ENCODE measurements at places on chromosomes 5 and 9.

GRCh38 chr9:134231767-134232166 lies 67.4 kb upstream of the RNU6ATAC start:
- DNase-seq = no peak

DNA sequence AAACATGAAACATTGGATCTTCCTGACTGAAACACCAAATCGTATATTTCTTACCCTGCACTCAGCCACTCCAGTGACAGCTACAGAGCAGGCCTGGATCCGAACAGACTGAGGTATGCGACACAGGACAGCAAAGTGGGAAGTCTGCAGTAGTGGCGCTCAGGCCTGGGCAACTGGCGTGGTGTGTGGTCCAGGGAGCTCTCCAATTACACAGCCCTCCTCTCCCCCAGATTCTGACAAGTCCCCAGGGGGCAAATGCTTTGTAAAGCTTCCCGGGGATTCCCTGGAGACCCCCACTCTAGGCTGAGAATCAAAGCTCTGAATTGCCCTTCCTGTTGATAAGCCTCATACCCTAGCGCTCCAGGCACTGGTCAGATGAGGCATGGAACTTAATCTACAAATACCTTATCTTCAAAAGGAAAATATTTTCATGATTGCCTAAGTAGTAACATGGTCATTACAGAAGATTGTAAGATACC lies 104.8 kb upstream of the ERCC6L2 start:
- no peak for DNase-seq

- DNase-seq = no peak
Observed at GRCh38 chr5:176773408-176774035, 36.8 kb upstream of the UNC5A start.

DNA sequence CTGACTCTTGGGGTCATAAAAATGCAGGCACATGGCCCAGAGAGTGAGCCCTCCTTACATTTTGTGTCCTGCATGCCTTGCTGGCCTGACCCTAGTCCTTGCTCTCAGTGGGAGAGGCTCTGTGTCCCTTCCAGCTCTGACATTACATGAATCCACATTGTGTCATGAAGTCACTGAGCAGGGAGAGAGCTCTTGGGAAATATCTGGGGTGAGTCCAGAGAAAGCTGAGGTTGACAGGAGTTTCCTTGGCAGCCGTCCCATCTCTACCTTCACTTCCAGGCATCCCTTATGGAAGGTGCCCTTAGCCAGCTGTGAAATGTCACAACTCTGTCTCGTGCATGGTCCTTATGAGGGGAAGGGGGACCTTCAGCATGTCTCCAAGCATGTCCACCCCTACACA lies 41.0 kb downstream of the FAT2 start:
- DNase-seq = no peak

GRCh38 chr5:173265433-173265832 lies 30.4 kb upstream of the NKX2-5 start:
- DNase-seq = peak; percentile 25

DNA sequence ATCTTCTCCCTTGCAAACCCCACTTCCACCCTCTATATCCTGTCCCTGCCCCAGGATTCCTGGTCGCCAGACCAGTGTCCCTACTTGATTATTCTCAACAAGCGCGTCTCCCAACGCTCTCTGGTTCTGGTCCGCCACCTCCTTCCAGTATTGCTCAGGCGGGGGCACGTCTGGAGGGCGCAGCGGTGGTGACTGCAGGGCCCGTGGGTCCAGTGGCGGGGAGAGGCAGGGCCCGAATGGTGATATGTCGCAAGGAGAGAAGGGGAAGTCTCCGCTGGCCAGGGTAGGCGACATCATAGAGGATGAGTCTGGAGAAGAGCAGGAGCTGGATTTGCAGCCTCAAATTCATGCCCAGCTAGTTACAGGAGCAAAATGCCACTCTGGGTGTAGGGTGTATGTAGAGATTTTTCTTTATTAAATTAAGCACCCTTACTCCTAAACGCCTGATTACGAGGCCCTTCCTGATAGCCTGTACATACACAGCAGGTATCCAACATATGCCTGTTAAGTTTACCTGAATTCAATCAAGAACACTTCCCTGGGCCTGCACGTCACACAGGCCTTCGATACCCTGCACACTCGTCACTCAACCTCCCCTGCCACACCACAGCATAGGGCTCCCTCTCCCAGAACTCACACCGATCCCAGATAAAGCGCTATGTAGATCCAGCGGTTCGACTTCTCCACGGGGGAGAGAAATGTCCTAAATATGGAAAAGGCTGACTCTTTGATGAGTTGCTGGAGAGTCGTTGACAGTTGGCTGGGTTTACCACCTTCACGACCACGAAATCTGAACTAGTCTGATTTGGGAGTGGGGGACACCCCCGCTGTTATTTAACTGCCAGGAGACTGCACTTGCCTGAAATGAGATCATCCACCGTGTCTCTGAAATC lies 4.8 kb downstream of the MCIDAS start:
- no peak for DNase-seq

DNA sequence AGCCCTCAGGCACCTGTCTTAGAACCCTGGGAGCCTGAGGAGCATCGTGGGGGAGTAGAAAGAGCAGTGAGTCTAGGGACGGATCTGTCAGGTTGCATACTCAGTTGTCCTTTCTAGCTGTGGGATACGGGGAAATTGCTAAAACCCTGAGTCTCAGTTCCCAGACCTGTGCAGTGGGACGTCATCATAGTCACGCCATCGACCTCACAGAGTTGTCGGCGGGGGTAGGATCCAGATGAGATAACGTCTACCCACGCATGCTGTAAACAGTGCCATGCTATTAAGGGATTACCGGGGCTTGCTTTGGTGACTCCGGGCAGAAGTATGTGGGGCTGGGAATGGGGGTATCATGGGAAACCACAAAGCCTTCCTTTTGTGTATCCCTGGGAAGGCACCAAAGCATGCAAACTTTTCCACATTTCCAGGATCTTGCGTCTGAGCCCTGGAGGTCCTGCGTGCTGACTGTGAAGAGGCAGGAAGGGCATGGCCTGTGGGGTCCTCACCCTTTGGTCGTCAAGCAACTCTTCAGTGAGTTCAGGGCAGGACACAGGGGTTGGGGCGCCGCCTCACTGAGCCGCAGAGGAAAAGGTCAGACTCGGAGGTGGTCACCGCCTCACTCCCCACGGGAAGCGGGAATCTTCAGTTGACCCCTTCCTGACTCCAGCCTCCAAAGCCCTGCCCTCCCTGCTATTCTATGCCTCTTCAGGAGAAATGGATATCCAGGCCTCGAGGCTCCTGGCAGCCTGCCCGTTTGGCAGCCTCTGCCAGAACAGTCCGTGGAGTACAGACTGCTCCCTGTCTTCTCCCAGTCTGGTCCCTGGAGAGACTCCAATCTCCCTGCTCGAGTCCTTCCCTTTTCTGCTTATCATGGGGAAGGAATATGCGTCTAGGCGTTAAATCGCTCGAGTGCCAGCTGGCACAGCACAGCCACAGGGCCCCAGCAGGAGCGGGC lies 186.8 kb upstream of the KLF9 start:
- DNase-seq = peak; percentile 100

- DNase-seq = no peak
Observed at GRCh38 chr9:128362774-128363173, 8.4 kb upstream of the URM1 start.

DNA sequence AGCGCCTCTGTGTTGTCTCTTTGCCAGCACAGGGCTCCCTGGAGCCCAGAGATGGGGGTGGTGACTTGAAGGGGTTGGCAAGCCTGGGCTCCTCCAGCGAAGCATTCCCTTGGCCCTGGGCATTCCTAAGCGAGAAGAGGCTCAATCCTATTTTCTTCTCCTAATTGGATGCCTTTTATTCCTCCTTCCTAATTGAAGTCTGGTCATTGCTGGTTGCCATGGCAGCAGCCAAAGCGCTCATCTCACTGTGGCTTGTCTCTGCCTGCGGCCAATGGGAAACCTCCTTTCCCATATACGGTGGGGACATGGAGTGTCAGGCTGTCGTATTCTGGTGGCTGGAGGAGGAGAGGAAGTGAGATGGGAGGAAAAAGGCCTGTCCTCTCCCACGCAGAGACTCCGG lies 52.3 kb upstream of the RARS1 start:
- DNase-seq = peak; percentile 26

DNA sequence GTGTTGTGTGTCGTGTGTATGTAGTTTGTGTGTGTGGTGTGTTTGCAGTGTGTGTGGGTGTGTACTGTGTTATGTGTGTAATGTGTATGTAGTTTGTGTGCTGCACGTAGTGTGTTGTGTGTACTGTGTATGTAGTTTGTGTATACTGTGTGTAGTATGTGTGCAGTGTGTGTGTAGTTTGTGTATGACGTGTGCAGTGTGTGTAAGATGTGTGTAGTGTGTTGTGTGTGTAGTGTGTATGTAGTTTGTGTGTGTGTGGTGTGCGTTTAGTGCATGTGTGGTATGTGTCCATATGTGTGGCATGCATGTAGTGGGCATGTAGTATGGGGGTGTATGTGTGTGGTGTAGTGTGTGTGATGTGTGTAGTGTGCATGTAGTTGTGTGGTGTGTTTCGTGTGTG lies 39.6 kb downstream of the SYK start:
- DNase-seq = no peak

GRCh38 chr9:123775289-123776284 lies 154.3 kb downstream of the DENND1A start:
- DNase-seq = no peak

GRCh38 chr9:38386319-38386895 lies 6.1 kb upstream of the ALDH1B1 start:
- DNase-seq = no peak

GRCh38 chr5:177005619-177006264 lies 837 bp downstream of the UIMC1 start:
- peak; percentile 70 for DNase-seq

GRCh38 chr9:83473488-83473971 lies 64.7 kb downstream of the FRMD3 start:
- peak; percentile 38 for DNase-seq

DNA sequence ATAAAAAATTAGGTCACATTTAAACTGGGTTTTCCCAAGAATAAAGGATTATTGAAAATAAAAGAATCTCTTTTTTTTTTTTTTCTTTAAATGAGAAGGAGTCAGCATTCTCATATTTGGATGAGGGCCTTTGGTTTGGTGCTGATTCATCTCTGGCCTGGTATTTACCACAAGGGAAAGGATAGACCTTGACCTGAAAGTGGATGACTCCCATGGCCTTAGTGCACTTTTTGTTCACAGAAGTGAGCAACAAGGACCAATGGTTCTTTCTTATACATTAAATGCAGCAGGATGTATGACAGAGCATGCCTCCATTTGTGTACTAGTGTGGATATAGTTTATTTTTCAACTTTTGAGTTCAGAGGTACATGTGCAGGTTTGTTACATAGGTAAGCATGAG lies 6.9 kb downstream of the YTHDC2 start:
- peak; percentile 49 for DNase-seq

- no peak for DNase-seq
Observed at GRCh38 chr5:131677115-131677514, 42.1 kb upstream of the RAPGEF6 start.

DNA sequence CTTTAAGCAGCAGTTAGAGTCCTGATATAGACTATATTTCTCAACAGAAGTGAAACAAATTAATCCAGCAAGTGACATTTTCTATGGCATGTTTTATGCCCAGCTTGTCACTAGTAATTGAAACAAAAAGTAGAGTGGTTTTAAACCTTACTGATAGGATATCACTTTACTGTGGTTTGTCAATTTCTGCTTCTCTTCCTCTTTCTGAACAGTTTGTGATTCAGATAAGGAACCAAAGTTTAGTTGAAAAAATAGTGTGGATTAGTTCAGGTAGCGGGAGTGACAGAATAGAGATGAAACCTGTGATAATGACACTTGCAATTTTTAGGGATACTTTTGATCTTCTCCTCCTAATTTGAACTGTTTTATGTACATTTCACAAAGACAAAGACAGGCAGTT lies 485.7 kb upstream of the EDIL3 start:
- no peak for DNase-seq

GRCh38 chr5:15132816-15133405 lies 261.3 kb upstream of the ANKH start:
- DNase-seq = no peak

DNA sequence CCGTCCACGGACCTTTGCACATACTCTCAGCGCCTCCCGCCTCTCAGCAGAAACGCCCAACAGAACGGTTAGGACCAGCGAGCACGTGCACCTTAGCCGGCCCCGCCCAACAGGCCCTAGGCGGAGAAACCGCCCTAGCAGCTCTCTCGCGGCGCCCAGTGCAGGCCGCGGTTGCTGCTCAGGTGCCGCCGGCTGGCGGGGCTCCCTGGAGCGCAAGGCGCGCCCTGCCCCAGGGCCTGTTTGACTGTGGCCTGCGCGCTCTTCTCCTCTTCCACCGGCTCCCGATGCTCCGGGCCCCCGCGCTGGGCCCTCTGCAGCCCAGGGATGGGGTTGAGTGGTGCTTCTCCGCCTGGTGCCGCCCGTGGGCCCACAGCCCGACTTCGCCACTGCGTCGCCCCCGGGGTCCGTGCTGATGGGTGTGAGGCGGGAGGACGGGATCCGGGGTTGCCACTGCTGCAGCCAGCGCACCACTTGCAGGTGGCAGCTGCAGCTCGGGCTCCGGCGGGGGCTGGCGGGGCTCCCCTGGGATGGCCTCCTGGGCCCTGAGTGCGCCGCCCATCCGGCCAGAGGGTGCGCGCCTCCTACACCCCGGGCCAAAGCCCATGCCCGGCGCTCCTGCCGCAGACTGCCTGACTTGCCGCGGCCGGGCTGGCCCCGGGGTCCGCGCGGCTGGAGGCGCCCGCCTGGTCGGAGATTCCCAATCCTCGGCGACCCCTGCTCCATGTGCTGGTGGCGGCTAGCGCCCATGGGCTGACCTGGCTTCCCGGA lies 1889.4 kb upstream of the CDH9 start:
- no peak for DNase-seq

DNA sequence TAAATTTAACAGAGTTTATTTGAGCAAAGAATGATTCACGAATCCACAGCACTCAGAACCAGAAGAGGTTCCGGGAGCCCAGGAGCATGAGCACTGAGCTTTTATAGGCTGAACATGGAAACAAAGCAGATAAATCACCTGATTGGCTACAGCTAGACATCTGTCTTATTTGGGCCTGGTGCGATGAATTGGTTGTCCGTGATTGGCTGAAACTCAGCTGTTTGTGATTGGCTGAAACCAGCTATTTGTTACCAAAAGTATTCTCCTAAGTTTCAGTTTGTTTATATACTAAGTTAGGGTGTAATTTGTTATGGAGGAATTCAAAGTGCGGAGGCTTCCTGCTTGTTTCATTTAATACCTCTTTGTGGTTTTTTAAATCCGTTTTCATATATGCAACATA lies 15.8 kb upstream of the LCP2 start:
- peak; percentile 3 for DNase-seq

DNA sequence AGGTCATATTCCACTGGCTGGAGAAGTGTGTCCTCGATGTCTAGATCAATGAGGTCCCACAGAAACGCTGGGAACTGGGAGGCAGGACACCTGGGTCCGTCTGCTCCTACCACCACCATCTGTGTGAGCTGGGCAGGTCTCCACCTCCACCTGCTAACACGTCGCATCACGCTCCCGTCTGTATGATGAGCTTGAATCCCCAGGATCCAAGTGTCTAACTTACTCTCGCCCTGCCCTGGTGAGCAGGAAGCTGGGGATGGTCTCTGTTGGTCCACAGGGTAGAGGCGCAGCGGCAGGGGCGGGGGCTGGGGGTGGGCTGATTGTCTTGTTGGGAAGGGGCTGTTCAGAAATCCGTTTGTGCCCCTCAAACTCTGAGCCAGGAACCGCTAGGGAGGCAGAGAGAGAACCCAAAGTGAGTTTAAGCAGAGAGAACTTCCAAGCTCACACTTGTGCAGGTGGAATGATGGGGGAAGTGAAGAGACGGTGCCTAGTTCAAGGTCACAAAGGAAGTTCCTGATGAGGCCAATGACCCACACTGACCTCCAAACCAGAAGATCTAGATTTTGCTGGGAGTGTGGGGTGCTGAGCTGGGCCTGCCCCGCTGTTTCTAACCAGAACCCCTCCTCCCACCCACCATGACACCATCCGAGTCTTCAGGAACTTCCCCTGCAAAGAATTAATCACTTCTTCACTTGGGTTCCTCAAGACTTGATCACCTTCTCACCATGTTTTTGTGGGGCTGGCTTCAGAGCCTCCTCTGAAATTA lies 21.1 kb downstream of the ORM2 start:
- DNase-seq = no peak

All from EH (cell line).